ENCODE measurements at places on chromosomes 12 and 14.

DNA sequence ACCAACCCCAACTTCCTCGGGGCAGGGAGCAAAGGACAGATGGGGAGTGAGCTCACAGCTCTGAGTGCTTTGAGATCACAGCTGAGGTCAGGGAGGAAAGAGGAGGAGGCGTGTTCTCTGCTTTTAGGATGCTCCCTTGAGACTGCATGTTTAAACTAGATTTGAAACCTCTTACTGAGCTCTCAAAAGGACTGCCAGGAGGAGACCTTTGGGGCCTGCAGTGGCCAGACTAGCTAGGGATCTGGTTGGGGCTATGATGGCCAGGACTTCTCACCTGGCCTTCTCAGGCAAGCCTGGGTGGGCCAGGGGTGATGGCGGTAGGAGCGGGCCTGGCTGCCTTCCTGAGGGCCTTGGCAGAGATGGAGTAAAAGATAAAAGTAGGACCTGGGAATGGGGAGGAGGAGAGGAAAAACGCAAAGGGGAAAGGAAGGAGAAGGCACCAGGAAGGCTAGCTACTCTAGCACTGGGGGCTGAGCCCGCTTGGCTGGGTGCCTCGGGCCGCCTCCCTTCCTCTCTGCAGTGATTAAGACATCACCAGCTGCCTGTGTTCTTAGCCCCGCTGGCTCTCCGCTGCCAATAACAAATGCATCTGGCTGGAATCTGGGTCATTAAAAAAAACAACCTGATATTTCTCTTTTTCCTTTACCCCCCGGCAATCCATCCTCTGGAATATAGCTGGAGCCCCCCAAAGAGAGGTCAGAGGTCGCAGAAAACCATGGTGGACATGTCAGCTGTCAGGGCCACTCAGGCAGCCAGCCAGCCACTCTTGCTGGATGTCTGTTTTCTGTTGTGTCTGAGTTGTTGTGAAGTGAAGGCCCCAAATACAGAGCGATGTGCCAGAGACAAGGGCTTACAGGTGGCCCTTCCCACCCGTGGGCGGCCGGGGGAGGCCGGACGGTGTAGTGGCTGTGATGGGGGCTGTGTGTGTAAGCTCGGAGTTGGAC lies 141.3 kb downstream of the TSPAN9 start:
- no peak for DNase-seq

GRCh38 chr14:71361874-71362273 lies 454.6 kb downstream of the PCNX1 start:
- no peak for DNase-seq

- DNase-seq: no peak
These were observed 69.8 kb downstream of the ANO6 start for GRCh38 chr12:45285717-45286116.

GRCh38 chr12:49616533-49617219 lies 6.7 kb upstream of the PRPF40B start:
- no peak for DNase-seq

GRCh38 chr12:104514092-104514810 lies 57.5 kb downstream of the CHST11 start:
- no peak for DNase-seq

- DNase-seq: no peak
These were observed 448.9 kb downstream of the NAV3 start for GRCh38 chr12:78279567-78279966.

DNA sequence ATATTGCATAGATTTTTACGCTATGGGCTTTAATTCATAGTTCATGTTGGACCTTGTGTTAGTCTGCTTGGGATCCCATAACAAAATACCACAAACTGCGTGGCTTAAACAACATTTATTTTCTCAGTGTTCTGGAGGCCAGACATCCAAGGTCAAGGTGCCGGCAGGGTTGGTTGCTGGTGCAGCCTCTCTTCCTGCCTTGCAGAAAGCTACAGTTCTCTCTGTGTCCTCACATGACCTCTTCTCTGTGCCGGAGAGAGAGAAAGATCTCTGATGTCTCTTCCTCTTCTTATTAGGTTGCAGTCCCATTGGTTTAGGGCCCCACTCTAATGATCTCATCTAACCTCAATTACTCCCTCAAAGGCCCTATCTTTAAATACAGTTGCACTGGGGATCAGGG lies 170.5 kb downstream of the IPO8 start:
- no peak for DNase-seq

DNA sequence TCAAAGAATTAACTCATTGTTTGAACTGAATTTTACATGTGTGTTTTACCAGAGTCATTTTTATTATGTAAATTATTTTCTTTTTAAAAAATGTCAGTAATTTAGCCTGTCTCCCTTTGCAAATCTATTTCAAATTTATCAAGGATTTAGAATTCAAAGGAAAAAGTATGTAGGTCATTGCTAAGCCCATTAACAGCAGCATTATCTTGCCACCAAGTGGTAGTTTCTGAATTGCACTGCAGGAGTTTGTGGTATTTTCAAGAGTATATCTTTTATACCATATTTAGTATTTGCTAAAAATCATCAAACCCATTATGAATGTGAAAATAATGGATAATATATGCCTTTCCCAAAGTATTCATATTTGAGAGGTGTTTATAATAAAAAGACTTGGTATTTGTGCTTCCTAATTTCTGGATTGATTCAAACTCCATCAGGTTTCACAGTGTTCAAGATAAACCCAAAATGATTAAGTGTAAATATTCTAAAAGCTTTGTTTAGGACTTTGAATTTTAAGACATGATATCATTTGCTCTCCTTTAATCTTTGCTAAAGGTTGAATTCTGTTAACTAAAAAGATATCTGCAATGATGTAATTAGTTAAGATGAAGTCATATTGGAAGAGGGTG lies 711.4 kb downstream of the FSCB start:
- DNase-seq: no peak

- DNase-seq: no peak
These were observed 84.2 kb upstream of the FICD start for GRCh38 chr12:108430926-108431325.

DNA sequence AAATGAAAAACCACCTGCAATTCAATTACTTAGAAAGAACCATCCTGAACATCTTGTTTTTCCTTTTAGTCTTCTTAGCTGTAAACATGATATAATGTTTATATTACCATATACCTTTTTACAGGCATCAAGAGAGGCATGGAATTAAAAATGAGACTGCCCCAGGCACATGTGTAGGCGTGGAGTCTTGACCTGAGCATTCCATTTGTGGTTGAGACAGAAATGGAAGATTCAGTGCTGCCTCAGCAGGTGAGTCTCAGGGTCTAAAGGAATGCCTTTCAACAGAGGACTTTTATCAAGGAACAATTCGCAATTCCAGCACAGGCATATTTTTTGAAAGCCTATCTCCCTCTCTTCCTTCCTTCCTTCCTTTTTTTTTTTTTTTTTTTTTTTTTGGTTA lies 8.0 kb upstream of the NANOGNB start:
- DNase-seq: no peak

DNA sequence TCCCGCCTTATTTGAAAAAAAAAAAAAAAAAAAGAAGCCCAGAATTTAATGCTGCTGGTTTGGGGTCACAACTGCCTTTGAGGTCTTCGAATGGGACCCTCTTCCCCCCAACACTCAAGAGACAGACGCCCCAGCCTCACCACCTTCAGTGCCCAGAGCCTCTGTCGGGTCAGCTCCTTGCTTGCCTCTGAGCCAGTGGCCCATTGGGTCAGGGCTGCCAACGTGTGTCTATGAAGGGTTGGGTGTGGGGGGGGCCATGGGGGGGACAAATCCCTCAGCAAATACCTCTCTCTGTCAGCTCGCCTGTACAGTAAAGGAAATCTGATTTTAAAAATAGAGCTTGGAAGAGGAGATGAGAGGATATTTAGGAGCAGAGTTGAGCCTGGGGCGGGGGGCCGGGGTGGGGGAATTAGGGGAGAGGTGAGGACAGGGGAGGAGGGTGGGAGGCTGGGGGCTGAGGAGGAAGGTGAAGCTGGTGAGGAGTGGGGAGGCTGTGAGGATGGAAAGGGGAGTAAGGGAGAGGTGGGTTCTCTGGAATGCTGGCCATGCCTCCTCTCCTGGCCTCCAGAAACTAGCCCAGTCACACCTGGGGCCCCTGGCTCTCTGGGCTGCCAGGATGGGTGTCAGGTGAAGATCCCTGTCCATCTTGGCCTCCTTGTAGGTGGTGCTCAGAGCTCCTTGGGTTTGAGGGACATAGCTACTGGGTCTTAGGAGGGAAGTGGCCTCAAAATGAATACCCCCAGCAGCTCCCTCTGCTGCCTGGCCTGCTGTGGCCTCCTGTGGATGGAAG lies 13.3 kb downstream of the RTL1 start:
- DNase-seq: no peak

DNA sequence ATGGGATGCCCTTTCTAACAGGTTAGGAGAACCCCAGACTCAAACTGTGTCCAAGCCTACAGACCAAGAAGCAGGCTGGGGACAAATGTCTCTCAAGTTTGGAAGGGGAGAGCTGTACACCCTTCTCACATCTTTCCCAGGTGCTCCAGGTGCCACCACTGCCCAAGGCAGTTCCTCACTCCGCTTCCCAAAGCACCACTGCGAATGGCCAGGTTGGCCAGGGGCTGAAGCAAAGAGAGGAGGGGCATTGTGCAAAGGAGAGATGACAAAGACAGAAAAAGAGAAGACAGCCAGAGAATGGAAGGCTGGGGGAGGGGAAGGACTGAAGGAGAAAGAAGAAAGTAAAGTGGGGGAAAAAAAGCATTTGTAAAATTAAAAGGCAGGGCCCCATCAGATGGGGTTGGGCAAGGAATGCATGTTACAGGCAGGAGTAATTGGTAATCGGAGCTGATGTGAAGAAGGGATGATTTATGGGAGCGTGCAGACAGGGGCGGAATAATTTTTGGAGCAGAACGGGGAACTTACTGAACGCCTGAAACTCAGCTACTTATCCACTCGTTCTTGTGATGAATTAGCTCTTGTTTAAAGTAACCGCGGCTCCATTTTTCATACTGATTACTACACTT lies 165.8 kb downstream of the ESRRB start:
- DNase-seq: no peak
